ENCODE measurements at places on chromosomes 1 and 21. TPM values are rescaled to one million over a fixed set of nuclear protein-coding genes. Genes with fewer than 3 reads are reported as not detected.

RGS4 gene
- polyA plus RNA-seq = 0.08 TPM

SFN gene
- 2,641 TPM for polyA plus RNA-seq

CSF1 gene
- 9.9 TPM for polyA plus RNA-seq

SRRM1 gene
- polyA plus RNA-seq = 67.2 TPM

PDE9A gene
- 1.0 TPM for polyA plus RNA-seq

ABCA4 gene
- 0.29 TPM for polyA plus RNA-seq

MRPL9 gene
- polyA plus RNA-seq = 63.5 TPM

MAP1LC3C gene
- polyA plus RNA-seq = not detected

NBPF8 gene
- polyA plus RNA-seq = 12.6 TPM

TEDDM1 gene
- not detected for polyA plus RNA-seq

S100A2 gene
- 15,689 TPM for polyA plus RNA-seq

SLAMF6 gene
- not detected for polyA plus RNA-seq

RHD gene
- polyA plus RNA-seq = not detected
